ENCODE measurements at places on chromosomes 6 and 20.

- no peak for DNase-seq
These were observed 97.1 kb upstream of the EPHA7 start for GRCh38 chr6:93516441-93516840.

GRCh38 chr6:148776321-148777308 lies 29.8 kb downstream of the UST start:
- DNase-seq: peak; percentile 48

GRCh38 chr6:36624461-36625157 lies 30.4 kb downstream of the SRSF3 start:
- DNase-seq: no peak

GRCh38 chr6:92847988-92848387 lies 571.4 kb downstream of the EPHA7 start:
- DNase-seq: no peak

DNA sequence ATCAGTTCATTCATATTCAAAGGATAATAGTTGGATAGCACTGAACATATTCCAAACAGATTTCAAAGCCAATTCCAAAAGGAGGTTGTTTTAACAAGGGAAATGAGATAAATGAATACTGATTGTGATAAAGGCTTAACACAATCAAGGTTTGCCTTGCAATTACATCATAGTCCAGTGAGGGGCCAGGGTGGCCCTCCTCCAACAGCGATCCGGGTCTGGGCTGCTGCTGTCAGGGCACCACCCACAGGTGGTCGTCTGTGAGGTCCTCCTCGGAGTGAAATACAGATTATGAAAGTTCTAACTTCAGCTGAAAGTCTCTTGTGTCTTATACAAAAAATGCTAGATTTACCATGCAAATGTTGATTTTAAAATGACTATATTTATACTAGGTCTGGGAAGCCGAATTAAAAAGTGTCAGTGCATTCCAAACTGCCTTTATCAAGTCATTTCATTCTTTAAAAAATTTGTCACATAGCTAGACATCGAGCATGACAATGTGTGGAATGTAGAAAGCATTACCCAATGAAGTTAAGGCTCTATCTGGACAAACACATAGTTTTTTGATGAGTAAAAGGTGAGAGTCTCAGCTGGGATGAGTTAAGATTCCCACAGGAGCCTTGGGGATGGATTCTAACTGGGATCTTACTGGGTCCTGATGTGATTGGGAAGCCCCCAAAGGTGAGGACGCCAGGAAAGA lies 65.9 kb upstream of the SLC22A23 start:
- no peak for DNase-seq

DNA sequence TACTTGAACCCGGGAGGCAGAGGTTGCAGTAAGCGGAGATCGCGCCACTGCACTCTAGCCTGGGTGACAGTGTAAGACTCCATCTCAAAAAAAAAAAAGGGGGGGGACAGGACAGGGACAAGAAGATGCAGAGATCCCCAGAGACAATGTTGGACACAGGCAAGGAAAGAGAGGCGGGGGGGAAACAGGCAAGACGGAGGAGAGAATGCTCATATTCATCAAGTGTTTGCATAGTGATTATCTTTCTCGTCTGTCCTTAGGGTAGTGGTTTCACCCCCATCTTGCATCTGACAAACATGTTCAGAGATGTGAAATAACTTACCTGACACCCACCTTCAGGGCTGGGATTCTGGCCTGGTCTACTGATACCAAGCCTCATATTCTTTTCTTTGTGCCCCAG lies 29.0 kb downstream of the CHMP4B start:
- DNase-seq: no peak

DNA sequence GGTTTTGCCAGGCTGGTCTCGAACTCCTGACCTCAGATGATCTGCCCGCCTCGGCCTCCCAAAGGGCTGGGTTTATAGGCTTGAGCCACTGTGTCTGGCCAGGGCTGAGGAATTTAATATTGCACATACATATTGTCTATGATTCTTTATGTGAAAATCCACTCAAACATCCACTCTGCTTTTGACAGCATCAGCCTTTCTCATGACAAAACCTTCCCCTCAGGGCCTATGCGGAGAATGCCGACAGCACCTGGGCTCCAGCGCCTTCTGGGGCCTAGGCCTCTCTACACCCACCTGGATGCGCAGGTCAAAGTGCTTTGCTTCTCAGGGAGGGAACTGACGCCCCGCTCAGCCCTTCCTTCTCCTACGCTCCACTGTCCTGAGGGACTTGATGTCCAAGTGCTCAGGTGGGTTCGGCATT lies 5.4 kb downstream of the RAMACL start:
- DNase-seq: no peak

- no peak for DNase-seq
These were observed at the start of gene EEF1A2 for GRCh38 chr20:63498960-63499337. Gene EEF1A2 (minus strand): TSS chr20:63499083. CDS start chr20:63497763, 1,320 bp downstream.

- no peak for DNase-seq
These were observed 671.2 kb downstream of the COL12A1 start for GRCh38 chr6:74534465-74535211.

- DNase-seq: no peak
These were observed 382.0 kb downstream of the TAF4 start for GRCh38 chr20:61683721-61684120.

DNA sequence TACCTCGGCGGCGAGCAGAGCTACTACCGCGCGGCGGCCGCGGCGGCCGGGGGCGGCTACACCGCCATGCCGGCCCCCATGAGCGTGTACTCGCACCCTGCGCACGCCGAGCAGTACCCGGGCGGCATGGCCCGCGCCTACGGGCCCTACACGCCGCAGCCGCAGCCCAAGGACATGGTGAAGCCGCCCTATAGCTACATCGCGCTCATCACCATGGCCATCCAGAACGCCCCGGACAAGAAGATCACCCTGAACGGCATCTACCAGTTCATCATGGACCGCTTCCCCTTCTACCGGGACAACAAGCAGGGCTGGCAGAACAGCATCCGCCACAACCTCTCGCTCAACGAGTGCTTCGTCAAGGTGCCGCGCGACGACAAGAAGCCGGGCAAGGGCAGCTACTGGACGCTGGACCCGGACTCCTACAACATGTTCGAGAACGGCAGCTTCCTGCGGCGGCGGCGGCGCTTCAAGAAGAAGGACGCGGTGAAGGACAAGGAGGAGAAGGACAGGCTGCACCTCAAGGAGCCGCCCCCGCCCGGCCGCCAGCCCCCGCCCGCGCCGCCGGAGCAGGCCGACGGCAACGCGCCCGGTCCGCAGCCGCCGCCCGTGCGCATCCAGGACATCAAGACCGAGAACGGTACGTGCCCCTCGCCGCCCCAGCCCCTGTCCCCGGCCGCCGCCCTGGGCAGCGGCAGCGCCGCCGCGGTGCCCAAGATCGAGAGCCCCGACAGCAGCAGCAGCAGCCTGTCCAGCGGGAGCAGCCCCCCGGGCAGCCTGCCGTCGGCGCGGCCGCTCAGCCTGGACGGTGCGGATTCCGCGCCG lies 994 bp downstream of the FOXC1 start:
- DNase-seq: no peak

- no peak for DNase-seq
These were observed 60.1 kb downstream of the PHACTR3 start for GRCh38 chr20:59664421-59664941.

- no peak for DNase-seq
These were observed 75.2 kb upstream of the IYD start for GRCh38 chr6:150293423-150294173.

GRCh38 chr6:82066991-82067411 lies 180.5 kb downstream of the IBTK start:
- no peak for DNase-seq

- DNase-seq: no peak
These were observed 43.3 kb upstream of the SCGN start for GRCh38 chr6:25608558-25609174.

DNA sequence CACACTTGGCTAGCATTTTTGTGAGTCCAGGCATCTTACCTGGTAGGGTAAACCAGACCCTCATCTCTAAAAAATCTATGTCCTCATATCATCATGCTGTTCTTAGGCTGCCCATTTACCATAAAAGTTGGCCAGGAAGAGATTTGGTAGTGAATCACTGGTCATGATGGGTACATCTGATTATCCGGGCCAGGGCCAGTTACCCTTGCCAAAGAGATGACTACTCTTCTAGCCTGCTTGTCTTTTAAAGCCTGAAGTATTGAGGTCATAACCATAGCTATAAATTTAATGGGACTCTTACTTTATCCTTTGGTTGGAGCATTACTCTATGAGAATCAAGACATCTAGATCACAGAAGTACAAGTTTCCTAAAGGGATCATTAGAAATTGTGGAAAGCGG lies 276.8 kb downstream of the TENT5A start:
- no peak for DNase-seq

GRCh38 chr20:18191306-18191705 lies 53.6 kb downstream of the KAT14 start:
- no peak for DNase-seq

- DNase-seq: peak; percentile 70
These were observed 488.4 kb downstream of the PREX1 start for GRCh38 chr20:48339190-48339985.

DNA sequence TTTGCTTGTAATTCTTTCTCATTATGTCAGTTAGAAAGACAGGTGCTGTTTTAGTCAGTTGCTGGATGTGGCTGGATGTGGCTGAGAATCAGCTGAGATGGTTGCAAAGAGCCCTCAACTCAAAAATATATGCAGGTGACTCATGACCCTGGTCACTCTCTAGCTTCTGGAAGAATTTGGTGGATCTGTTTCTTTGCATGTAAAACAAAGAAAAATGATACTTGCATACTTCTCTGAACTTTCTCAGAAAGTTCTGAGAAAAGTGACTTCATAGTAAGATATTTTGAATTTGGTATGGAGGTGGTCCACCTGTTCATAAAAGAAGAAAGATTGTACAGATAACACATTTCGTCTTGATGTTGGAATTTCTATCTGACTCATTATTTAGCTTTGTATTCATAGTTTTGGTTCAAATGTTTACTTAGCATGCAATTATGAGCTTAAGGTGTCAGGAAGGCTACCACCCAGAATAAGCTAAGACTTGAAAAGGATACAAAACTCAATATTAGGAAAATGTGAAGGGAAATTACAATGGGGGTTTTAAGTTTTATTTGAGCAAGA lies 163.2 kb upstream of the OLIG3 start:
- DNase-seq: no peak

- peak; percentile 96 for DNase-seq
These were observed 125.4 kb downstream of the OPRM1 start for GRCh38 chr6:154164397-154164796.

DNA sequence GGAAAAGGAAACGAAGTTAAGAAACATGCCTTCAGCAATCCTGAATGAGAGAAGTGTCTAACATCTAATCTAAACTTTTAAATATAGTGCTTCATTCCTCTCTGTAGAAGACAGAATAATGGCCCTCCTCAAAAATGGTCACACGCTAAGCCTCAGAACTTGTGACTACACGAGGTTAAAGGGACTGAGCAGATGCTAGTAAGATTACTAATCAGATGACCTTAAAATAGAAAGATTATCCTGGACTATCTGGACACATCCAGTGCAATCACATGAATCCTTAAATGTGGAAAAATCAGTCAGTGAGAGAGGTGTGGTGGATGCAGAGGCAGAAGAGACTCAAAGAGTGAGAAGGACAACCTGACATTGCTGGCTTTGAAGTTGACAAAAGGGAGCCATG lies 126.1 kb downstream of the TBX18 start:
- DNase-seq: no peak

GRCh38 chr20:8526610-8527009 lies 394.5 kb downstream of the PLCB1 start:
- DNase-seq: no peak

GRCh38 chr20:51195419-51195901 lies 172.6 kb upstream of the KCNG1 start:
- peak; percentile 88 for DNase-seq

GRCh38 chr6:42981836-42982235 lies 2.5 kb upstream of the PPP2R5D start:
- no peak for DNase-seq

- DNase-seq: no peak
These were observed 27.9 kb downstream of the UBD start for GRCh38 chr6:29531668-29532067.
